Activated CD4-positive, alpha-beta memory T cell treated with anti-CD3 and anti-CD28 coated beads for 36 hours (primary cell): ENCODE measurements at places on chromosomes 7 and 10.
A peak's percentile ranks its signal among the peaks of the same experiment; 100 is the strongest.

- no peak for DNase-seq
These were observed 195.2 kb upstream of the C7orf33 start for GRCh38 chr7:148395352-148395811.

DNA sequence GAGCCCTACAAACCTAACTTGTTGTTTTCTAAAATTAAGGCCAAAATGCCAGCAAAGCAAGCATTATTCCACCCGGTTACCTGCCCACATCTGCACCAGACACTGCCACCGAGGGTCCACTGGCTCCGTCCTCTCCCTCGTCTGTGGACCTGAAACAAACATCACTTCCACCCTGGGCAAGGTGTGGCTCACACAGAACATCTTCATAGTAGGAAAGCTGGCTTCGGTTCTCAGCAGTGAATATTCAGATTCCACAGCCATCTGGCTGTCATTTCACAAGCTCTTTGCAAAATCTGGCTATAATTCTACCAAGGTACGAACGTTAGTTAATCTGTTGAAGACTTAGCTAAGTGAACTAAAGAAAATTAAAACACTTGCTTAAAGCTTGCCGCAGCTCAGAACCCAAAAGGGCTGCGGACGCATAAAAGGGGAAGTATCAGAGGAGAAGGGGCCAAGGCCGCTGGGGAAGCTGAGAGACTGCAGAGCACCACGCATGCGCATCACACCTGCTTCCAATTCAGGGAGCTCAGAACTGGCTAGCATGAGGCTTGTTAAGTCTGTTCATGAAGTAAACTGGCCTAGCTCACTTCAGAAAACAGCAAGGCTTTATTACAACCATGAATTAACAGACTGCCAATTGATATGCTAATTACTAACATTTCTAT is 46.1 kb downstream of the PTPRN2 start:
- DNase-seq, result peak; percentile 16

- DNase-seq, result no peak
These were observed 4.4 kb upstream of the CDH23 start for GRCh38 chr10:71392292-71392691.

DNA sequence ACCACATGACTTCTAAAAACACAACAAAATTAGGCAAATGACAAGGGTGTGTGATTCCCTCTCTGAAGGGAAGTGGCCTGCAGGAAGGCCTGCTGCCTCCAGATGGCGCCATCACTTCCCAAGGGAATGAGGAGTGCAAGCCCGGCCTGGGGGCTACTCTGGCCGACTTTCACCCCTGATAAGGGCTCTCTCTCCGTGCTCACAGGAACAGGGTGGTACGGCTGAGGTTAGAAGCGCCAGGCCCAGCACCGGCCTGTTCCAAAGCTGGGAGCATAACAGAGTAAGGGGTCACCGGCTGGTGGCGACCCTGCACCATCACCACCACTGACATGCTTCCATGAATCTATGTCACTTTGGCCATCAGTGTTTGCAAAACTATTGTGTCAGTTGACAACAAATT is 13.1 kb downstream of the RBP3 start:
- peak; percentile 50 for DNase-seq

GRCh38 chr10:113226399-113226798 is 276.4 kb downstream of the TCF7L2 start:
- DNase-seq, result peak; percentile 18
